Astrocyte of the spinal cord (primary cell): ENCODE measurements at places on chromosomes 12 and 14.

DNA sequence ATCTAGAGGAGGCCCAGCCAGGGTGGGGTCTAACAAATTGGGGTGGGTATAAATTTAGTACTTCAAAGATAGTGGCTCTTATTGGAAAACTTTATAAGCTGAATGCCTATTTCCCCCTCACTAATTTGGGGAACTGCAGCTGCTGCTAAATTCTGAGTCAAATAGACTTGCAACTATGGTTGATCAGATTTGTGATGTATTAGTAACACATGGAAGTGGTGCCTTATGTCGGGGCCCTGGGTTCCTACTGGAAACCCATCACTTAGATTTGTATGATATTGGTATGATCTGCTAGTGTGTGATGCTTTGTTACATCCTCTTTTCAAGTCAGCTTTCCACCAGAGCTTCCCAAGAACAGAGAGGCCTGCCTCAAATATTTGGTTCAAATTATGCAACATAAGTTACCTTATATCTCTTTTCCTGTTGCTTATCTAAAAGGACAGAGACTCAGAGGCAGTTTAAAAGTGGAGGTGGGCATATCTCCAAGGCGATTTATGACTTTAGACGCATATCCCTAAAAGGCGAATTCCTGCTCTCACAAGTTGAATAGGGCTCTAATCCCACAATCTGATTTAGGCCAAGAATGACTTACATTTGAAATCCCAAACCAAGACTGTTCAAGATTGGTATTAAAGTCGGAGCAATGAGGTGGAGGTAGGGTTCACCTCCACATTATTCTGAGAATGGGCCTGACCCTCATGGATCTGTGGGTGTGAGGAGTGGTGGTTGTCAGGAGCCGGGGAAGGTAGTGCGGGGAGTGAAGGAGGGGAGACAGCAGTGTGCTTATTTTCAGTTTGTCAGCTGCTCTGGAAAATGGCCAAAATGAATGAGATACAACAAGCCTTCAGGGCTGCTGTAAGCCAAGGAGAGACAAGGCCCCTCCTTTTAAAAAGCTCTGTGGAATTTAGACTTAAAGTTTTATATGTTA is 425.8 kb downstream of the RAD51B start:
- peak; percentile 59 for DNase-seq

DNA sequence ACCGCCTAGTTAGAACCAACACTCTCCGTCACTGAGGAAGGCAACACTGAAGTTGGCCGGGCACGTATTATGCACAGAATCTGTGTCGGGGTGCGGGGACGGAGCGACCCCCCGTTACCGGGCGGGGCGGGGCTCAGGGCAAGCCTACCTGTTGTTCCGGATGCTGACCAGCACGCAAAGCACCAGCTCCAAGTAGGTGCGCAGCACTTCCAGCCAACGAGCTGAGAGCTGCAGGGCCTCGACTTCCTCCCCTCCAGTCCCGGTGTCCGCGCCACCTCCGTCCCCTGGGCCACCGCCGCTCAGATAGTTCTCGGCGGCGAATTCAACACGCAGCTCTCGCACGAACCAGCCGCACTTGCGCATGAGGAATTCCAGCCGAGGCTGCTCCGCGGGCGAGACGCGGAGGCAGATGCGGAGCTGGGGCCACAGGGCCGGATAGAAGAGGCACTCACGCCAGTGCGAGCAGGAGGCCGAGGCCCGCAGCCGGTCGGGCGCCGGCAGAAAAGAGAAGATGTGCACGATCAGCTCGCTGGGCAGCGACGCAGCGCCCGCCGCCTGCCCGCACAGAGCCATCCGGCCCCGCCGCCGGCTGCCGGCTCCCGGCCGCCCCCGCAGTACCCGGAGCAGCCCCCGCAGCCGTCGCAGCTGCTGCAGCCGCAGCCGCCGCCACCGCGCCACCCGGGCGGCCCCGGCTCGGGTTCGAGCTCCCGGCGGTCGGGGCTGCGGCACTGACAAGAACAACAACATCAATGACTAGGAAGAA is 636 bp downstream of the FBXO33 start:
- DNase-seq: peak; percentile 29

- no peak for DNase-seq
Observed at GRCh38 chr14:106166232-106166631, 639.8 kb downstream of the TMEM121 start.

- no peak for DNase-seq
Observed at GRCh38 chr12:42985506-42985905, 396.0 kb upstream of the PRICKLE1 start.

DNA sequence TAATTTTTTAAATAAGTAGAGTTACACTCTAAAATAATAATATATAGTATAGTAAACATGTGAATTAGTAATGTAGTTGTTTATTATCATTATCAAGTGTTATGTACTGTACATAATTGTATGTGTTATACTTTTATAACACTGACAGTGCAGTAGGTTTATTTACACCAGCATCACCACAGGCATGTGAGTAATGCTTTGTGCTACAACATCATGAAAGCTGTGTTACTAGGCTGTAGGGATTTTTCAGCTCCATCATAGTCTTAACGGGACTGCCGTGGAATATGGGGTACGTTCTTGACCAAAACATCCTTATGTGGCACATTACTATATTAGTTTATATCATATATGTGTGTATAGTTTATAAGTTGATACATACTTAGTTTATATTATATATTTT is 8.6 kb downstream of the FNTB start:
- no peak for DNase-seq

GRCh38 chr14:91925727-91926121 is 21.8 kb downstream of the FBLN5 start:
- DNase-seq: no peak

GRCh38 chr14:52046376-52046917 is 22.4 kb downstream of the NID2 start:
- no peak for DNase-seq
